ENCODE measurements at places on chromosomes 7 and 10. TPM values are rescaled to one million over a fixed set of nuclear protein-coding genes. Genes with fewer than 3 reads are reported as not detected.

GRCh38 chr10:26739071-26739631, 41.6 kb downstream of the PDSS1 start:
- DNase-seq: no peak

DNA sequence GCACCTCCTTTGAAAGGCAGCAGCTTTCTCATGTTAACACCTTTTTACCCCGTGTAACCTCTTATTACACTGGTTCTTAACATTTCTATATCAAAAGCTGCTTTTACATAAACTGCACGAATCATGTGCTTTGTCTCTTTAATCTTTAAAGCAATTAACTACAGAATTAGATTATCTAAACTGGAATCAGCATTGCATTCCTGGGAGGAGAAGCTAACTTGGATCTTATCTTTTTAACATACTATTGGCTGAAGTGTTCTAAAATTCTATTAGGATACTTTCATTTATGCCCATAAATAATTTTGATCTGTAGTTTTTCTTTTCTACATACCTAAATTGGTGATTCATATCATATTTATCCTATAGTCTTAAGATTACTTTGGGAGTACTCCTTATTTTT, 428.4 kb upstream of the IGFBP3 start:
- no peak for DNase-seq

- DNase-seq: no peak
These were observed 69.1 kb downstream of the KMT2C start for GRCh38 chr7:152366662-152367061.

DNA sequence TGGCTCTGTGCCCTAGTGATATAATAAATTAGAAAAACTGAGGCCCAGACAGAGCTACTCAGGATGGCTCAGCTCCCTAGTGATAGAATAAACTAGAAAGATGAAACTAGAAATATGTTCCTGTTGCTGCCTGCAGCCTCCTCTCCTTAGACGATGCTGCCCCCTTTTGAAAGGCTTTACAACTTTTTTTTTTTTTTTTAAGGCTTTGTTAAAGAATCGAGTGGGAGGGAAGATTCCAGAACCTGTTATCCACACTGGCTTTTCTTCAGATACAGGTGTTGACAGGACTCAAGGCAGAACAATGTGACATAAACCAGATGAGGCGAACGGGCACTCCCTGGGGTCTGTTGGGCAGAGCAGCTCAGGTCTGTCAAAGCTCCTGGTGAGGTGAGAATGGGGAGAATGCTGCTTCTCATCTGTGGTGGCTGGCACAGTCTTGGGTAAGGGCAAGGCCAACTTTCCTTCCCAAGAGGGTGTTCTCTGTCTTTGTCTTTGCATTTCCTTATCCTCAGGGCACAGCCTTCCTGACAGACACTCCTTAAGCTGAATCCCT, 175.1 kb downstream of the COBL start:
- DNase-seq: no peak

DNA sequence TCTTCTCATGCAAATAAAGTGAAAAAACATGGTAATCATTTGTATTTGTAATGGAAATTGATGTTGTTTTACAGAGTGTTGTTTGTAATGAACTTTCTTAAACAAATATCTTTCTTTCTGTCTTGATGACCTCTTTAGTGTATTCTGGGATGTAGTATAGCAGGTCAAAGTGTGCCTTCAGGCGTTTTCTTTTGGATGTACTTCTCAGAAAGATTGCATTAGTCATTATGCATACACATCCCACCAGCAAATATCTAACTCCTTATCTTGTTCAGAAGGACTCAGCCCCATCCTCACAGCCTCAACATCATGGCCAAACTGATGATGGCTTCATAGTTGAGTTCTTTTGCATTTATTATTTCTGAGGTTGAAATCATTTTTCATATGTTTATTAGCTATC, 124.7 kb downstream of the LRRC18 start:
- no peak for DNase-seq

GRCh38 chr7:137146012-137146455, 197.5 kb downstream of the PTN start:
- no peak for DNase-seq

DNA sequence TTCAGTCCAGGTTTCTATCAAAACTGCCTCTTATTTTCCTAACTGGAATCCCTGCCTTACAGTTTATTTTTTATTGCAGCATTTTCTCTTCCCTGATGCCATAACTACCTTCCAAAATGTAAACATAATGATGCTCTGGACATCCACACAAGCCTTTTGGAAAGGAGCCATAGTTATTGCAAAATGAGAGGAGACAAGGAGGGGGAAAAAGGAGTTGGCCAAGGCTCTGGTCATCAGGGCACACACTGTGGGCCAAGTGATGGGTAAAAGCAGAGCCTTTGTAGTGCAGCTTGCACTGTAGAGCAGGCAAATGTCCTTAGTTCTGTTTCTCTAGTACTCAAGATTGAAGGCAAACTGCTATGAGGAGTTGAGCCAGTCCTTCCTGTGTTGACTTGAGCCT, 289.3 kb upstream of the MTPN start:
- DNase-seq: no peak

DNA sequence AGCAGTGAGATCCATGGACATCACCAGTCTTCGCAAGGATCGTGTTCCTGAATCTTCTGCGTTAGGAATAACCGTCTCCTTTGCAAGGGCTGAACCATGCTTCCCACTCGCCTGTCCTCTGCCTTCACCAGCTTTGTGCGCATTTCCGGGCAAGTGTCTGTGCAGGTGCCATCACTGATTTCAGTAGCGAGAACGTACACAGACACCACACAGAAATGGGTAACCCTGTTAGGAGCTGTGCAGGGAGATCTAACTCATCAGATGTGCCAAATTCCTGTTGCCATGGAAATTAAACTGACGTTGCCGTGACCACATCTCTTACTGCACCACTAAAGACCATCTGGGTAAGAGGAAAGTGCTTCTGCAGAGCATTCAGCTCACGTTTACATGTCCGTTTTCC, 146.3 kb downstream of the DIP2C start:
- DNase-seq: no peak

DNA sequence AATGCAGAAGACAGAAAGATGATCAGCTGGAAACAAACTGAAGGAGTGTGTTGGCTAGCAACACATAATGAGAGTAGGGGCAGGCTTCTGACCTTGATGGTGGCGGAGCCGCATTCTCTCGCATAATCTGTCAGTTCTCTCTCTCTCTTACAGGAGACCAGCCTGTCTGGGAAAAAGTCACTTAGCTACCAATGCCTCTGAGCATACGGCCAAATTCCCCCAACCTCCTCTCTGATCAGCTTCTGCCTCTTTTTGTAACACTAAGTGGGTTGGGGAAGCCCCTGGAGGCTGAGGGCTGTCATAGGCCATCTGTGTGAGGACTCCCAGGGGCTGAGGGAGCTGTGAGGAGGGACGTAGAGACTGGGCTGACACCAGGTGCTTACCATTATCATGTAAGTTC, 104.6 kb downstream of the HIPK2 start:
- DNase-seq: no peak

GRCh38 chr7:84923348-84923747, 263.5 kb downstream of the SEMA3D start:
- DNase-seq: no peak

DNA sequence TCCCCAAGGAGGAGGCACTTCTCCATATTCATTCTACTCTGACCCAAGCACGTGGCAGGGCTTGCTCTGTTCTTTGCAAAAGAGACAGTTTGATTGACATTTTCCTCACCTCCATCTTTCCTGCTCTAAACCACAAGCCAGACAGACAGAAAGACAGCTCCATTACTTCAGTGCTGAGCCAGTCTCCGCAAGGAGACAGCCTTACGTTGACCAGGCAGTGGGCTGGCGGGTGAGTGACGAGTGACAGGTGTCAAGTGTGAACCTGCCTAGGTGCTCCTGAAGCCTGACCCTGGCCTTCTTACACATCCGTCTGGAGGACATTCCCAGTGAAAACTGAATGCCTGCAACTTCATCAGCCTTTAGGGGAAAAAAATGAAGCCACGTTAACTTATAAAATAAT, 314.6 kb downstream of the TNS3 start:
- DNase-seq: no peak

GRCh38 chr10:72049969-72050781, 38.2 kb downstream of the SPOCK2 start:
- no peak for DNase-seq

DNA sequence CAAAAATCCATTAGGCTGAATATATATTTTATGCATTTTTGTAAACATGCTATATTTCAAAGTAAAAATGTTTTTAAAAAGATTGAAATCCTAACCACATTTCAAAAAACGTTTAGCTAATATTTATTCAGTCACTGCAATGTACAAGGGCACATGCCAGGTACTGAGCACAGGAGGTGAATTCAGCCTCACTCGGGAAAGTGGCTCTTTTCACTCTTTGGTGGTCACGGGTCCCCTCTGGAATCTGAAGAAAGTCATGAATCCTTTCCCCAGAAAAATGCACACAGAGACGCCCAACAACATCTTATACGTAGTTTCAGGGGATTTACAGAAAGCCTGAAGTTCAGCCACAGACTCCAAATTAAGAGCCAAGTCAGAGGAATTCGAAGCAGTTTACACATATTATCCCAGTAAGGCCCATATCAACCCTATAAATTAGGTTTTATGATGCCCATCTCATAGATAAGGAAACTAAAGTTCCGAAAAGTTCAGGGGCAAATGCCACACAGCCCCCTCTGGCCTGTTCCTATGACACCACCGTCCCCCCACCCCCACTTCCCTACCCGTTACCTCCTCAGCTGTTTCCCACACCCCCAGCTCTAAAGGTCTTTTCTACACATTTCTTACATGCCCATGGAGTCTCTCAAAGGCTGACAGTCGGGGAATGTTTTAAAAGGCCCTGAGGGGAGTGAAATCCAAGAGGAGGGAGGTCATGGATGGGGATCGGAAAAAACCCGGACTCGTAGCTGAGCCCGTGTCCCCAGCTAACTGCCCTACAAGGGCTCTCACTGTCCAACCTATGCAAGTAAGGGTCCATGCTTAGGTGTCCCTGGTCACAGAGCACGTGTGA, 9.6 kb upstream of the SVOPL start:
- no peak for DNase-seq

DNA sequence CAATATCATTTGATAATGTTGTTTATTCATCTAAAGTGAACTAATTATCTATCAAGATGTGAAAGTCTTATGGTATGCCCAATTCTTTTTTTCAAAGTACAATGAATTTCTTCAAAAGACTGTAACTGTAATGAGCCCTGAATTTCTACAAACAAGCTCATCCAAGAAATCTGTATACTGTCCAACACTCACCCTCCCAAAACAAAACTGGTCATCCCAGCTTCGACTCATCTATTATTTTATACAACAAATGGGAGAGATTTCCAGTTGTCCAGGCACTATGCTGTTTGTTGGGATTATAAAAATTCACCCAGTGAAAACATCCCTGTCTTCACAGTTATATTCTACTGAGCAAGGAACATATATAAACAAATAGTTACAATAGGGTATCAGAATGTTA, 806.9 kb downstream of the TNS3 start:
- no peak for DNase-seq

Gene ATAD1
- total RNA-seq: 232 TPM

Gene SUV39H2
- 16.3 TPM for total RNA-seq

Gene USP54
- 15.3 TPM for total RNA-seq
